ENCODE measurements at places on chromosomes 7 and 10.

- DNase-seq: peak; percentile 66
Measured at GRCh38 chr10:52066383-52066782, 247.7 kb upstream of the DKK1 start.

GRCh38 chr7:104206841-104207240 is 972 bp downstream of the ORC5 start:
- no peak for DNase-seq

GRCh38 chr7:2978408-2978807 is 65.3 kb downstream of the CARD11 start:
- peak; percentile 71 for DNase-seq

GRCh38 chr7:11592699-11593098 is 239.3 kb downstream of the THSD7A start:
- no peak for DNase-seq

GRCh38 chr10:63416376-63416775 is 49.4 kb downstream of the JMJD1C start:
- DNase-seq: no peak

DNA sequence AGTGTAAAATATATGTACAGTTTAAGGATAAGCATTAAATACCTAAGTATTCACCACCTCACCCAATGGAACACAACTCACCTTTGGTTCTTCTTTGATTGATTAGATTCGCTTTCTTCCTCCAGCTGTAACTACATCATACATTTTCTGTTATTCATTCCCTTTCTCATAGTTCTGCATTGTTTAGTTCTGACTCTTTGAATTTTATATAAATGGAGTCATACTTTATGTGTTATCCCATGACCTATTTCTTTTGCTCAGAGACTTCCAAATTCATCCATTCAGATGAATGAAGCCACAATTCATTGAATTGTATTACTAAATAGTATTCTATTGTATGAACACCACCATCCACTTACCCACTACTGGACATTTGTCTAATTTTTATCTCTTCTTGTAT is 12.3 kb downstream of the THNSL1 start:
- no peak for DNase-seq

- no peak for DNase-seq
Measured at GRCh38 chr7:80770675-80771081, 132.2 kb downstream of the CD36 start.

- DNase-seq: no peak
Measured at GRCh38 chr7:141184532-141185190, 110.8 kb downstream of the TMEM178B start.

- DNase-seq: no peak
Measured at GRCh38 chr7:42858570-42858969, 53.3 kb downstream of the C7orf25 start.

DNA sequence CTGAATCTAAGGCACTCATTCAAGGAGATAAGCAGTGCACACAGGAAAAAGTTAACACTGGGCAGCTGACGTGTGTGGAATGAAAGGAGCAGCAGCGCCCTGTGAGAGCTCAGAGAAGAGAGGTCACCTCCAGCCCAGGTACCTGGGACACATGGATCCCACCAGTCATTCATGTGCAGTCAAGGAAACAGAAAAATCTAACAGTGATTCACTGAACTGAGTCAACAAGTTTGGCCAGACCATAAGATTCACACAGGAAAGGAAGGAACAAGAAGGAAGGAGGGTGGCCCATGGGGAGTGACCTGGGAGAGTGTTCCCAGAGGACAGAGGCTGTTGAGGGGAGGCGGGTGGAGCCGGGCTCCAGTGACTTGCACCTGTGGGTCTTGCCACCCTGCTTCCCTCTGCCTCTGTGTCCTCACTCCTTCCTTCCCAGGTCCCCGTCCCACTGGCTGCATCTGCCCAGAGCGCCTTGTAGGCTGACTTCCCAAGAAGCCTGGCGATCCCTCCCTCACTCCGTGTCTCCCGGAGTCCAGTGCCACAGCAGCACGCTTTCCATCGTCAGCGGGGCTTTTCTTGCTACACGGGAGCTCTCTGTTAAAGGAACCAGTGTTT is 27.7 kb downstream of the RNF32 start:
- DNase-seq: no peak

DNA sequence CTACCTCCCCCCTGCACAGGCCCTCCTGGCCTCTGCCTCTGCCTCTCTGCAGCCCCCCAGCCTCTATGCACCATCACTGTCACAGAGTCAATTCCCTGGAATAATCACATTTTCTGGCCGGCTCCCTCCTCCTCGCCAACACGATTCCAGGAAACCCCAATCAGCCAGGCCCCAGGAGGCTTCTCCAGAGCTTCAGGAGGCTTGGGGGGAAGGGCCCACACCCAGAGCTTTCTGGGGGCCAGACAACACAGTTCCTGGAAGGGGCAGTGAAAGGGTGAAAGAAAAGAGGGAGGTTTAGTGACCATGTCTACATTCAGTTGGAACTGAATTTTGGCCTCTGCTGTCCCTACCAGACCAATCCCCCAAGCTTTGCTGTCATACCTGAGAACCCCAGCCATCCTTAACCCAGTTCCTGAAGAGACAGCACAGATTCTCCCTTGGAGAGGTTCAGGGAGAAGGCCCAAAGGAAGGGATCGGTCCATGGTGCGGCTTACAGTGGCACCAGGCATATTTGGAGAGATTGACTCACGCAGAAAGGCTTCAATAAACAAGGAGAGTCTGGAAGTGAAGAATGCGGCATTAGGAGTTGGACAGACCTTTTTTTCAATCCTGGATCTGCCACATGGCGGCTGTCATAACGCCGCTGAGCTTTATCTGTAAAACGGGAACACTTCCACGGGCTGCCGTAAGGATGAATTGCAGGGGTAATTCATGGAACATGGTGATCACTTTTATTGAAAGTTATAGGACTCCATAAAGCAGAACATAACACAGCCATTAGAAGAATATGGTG is 89.0 kb downstream of the NEURL1 start:
- DNase-seq: no peak

GRCh38 chr10:78175444-78176015 is 141.9 kb downstream of the RPS24 start:
- DNase-seq: no peak
